Fibroblast of the aortic adventitia (primary cell): ENCODE measurements at places on chromosomes 3 and 15.

DNA sequence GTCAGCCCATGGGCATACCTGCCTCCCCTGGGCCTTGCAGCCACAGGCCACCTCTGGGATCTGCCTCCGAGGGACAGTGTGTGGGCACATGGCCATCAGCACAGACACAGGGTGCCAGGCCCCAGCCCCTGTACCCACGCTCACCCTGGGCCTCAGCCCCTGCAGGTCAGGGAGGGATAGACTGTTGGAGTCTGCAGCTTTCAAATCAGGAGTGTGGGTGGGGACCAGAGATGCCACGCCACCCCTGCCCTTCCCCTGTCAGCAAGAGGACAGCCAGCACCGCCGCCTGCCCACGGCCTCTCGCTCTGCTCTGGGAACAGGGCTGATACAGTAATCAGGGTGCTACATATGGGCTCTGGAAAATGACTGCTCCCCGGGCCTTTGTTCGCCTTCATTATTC lies 72.7 kb downstream of the DNAJB8 start:
- DNase-seq, result no peak

DNA sequence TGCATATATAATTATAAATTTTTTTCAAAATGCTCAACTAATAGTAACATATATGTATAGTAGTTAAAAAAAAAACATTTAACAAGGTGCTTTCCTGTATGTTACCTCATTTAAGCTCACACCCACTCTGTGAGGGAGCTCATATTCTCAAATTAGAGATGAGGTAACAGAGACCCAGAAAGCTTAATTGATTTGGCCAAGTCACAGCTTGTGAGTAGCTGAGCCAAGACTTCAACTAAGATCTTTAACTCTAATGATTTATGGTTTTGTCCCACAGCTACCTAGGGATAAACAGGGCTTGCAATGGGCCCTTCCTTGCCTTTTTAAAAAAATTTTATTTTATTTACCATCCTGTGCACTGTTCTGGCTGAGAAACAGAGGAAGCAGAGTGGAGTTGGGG lies 230.0 kb upstream of the GOLIM4 start:
- no peak for DNase-seq

DNA sequence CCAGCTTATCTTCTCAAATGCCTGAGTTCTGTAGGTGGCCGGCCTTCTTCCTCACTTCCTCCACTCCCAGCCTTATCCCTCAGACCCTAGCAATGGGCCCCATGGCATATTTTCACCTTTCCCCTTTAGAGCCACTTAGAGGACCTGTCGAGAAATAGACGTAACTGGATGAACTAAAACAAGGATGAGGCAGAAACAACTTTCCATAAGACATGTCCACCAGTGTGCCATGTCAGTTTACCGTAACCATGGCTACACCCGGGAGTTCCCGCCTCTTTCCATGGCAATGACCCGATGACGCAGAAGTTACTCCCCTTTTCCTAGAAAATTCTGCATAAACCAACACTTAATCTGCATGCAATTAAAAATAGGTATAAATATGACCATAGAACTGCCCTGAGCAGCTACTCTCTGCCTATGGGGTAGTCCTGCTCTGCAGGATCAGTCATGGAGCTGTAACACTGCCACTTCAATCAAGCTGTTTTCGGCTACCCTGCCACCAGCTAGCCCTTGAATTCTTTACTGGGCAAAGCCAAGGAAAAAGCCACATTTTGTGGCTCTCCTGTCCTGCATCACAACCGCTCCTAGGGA lies 55.1 kb upstream of the ZBTB38 start:
- DNase-seq, result no peak

DNA sequence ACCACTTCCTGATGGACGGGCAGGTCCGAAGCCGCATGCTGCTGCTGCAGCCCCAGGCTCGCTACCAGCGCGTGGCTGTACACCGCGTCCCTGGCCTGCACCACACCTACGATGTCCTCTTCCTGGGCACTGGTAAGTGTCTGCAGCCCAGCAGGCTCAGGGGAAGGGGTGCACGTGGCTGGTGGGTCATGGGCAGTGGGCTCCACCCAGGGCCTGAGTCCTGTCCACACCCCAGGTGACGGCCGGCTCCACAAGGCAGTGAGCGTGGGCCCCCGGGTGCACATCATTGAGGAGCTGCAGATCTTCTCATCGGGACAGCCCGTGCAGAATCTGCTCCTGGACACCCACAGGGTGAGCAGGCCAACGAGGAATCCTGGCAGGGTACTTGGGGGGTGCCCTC lies 8.7 kb downstream of the CIB1 start:
- no peak for DNase-seq

GRCh38 chr3:61527011-61527410 lies 34.4 kb upstream of the PTPRG start:
- DNase-seq, result no peak

- peak; percentile 26 for DNase-seq
Observed at GRCh38 chr3:107065094-107065861, 312.0 kb upstream of the CCDC54 start.

DNA sequence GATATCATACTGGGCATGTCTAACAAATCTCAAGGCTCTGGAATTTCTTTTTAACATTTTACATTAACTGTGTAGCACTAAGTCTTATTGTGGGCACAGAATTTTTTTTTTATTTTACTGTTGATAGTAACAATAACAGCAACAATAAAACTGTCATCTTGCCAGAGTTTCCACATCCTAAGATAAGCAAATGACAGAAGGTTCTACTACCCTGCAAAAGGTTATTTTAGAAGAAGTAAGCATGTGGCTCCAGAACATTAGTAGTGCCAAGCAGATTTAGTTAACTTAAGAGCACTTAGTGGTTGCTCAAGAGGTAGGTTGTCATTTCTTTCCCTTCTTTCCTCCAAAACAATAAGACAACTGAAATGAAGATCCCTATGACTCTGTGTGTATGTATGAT lies 743.0 kb upstream of the CBLB start:
- peak; percentile 73 for DNase-seq

- no peak for DNase-seq
Observed at GRCh38 chr3:195755791-195756676, 35.3 kb downstream of the MUC20 start.

DNA sequence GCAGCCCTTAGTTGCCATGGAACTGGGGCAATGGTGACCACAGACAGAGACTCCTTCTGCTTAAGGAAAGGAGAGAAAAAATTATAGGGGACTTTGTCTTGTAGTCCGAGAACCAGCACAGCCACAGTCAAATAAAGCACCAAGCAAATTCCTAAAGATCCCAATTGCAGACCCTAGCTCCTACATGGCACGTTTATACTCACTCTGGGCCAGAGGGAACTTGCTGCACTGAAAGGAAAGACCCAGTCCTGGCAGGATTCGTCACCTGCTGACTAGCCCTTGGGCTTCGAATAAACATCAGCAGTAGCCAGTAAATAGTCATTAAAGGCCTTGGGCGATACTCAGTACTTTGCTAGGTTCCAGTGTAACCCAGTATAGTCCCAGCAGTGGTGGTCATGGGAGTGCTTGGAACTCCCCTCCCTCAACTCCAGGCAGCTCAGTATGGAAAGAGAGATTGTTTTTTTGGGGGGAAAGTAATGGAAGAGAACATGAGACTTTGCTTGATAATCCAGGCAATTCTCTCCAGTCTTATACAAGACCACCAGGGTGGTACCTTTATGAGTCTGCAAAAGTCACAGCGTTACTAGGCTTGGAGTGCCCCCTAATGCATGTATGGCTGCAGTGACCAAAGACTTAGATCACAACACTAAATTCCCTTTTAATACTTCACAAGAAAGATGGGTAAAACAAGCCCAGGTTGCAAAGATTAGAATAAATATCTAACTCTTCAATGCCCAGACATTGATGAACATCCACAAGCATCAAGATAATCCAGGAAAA lies 66.4 kb upstream of the AGTR1 start:
- peak; percentile 26 for DNase-seq

GRCh38 chr3:189631409-189631808 lies 220 bp downstream of the TP63 start:
- no peak for DNase-seq

- no peak for DNase-seq
Observed at GRCh38 chr15:31104003-31104402, 2.5 kb upstream of the TRPM1 start.

GRCh38 chr15:62914461-62915079 lies 128.0 kb upstream of the TPM1 start:
- no peak for DNase-seq

DNA sequence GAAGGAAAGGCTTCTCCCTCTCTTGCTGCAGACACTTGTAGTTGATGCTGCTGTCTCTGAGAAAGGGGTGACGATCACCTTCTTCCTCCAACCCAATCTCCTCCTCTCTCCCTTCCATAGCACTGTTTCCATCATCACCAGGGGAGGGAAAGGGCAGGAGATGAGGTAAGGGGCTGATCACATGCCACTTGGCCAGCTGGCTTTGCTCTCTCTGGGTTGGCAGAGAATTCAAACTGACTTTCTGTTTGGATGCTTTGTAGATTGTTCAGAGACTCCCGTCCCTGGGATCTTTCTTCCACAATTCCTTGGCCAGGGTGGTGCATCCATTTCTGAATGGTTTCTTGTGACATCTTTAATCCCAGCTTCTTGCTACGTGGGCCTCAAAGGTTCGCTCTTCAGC lies 43.2 kb upstream of the ZNF148 start:
- DNase-seq, result no peak

- DNase-seq, result no peak
Observed at GRCh38 chr3:154273381-154273780, 50.9 kb downstream of the DHX36 start.

DNA sequence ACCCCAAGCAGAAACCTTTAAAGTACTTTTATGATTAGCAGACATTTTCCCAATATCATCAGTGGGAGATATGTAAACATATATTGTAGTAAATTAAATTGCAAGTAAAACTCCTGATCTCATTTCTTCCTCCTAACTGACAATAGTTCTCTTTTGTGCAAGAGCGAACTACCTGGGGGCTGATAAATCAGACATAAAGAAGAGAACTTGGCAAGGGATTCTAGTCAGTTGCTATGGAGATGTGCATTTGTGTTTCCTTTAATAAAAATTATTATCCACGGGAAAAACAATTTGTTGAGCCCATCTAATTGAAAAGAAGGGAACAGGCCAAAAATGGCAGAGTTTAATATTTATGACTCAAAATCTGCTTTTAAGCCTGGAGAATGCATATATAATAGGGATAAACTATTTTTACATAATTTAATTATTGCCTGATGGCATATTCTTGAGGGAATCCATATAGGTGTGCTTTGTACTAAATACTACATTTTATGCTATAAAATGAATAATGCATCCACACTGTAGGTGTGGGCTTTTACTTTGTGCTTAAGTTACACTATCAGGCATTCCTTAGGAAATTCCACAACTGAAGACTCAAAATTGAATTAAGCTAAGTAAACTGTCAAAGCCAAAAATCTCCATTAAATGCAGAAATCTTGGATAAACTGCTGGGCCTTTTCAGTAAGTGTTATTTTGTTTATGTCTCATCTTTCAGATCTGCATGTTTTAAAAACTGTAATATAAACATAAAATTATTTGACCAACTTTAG lies 258.1 kb downstream of the ERC2 start:
- no peak for DNase-seq

DNA sequence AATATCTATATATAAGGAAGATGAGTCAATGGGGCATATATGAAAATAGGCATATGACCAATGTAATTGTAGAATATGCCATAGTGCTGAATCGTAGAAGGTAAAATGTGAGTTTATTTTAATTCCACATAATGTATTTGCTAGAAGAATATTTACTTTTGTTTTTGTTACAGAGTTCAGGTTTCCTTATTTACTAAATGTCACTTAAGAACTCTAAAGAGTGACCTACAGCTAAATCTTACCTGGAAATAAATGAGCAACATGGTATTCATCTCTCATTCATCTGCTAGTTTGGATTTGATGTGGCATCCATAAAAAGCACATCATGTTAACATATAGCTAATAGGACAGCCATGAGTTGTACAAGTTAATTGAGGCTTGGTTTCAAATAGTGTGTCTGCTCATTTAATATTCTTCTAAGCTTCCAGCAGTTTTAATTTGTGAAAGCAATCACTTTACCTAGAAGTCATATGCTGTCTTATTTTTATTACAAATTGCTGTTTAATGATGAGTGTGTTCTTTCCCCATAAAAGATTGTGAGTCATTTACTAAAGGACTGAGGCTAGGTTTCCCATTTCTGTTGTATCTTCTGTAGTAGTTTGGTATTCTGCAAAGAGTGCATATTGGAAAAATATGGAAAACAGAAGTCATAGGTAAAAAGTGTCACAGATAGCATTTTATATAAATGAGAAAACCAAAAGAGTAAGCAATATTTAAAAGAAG lies 222.1 kb upstream of the POU1F1 start:
- DNase-seq, result no peak

DNA sequence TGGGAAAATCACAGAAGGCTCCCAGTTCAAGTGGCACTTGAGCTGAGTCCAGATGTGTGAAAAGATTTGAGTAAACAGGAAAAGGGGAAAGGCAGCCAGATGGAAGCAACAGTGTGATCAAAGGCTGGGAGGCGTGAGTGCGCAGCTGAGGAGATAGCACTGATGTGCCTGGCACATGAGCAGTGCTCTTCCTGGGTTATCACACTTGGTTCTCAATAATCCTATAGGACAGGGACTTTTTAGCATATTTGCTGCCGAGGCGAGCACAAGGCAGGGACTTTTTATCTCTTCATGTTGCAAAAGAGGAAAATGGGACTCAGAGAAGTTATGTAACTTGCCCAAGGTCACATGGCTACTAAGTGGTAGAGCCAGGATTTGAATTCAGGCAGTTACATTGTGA lies 39.6 kb downstream of the CORO2B start:
- DNase-seq, result peak; percentile 68

- peak; percentile 19 for DNase-seq
Observed at GRCh38 chr15:49815526-49815925, 194.7 kb downstream of the DTWD1 start.

DNA sequence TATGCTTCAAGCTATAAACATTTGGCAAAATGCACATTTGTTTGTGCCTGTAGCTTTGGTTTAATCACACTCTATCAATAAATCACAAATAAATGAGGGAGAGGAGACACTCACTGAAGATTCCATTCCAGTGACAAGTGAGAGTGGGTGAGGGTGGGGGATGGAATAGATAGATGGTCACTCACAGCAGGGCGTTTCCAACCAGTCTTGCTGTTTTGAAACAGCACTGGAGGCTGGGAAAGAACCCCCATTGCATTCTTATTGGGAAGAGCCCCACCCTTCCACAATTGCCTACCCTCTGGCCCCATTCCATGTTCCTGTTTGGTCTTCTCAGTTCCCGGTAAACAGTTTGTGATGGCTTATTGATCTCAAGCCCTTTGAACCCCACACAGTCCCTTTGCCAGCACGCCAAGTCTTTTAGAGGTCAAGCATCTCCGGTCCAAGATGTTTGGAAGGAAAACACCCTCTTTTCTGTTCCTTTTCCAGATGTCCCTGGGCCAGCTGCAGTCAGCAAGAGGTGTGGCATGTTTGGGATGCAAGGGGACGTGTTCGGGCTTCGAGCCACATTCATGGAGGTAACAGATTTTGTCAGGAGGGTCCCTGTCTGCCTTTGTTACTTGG lies 30.7 kb downstream of the LMCD1 start:
- peak; percentile 64 for DNase-seq

DNA sequence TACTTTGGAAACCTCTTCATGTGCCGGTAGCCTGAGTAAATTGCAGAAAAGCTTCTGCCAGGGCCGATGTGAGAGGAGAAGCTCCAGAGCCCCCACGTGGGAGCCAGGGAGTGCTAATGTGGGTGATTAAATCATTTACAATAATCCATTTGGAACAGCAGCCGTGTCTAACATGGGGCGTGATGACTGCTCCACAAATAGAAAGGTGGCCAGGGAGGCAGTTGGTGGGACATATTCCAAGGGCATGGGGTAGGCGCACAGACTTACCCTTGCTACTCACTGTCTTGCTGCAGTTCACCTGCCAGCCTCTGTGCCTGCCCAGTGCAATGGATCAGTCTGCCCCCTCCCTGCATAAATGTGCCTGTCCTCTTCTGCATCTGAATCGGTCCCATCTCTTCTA lies 39.3 kb upstream of the INSYN1 start:
- DNase-seq, result no peak

GRCh38 chr15:45551676-45552075 lies 29.1 kb upstream of the SLC30A4 start:
- peak; percentile 10 for DNase-seq
